ENCODE measurements at places on chromosomes 12 and 14.

GRCh38 chr14:68768316-68768715 is 24.6 kb downstream of the ZFP36L1 start:
- no peak for ATAC-seq

GRCh38 chr14:61262082-61262481 is 19.1 kb downstream of the TMEM30B start:
- peak; percentile 45 for ATAC-seq

GRCh38 chr12:98758331-98758730 is 113.2 kb downstream of the APAF1 start:
- 0 out of 3 replicates have a peak, but pooled peaks have one; percentile 20 for ATAC-seq

DNA sequence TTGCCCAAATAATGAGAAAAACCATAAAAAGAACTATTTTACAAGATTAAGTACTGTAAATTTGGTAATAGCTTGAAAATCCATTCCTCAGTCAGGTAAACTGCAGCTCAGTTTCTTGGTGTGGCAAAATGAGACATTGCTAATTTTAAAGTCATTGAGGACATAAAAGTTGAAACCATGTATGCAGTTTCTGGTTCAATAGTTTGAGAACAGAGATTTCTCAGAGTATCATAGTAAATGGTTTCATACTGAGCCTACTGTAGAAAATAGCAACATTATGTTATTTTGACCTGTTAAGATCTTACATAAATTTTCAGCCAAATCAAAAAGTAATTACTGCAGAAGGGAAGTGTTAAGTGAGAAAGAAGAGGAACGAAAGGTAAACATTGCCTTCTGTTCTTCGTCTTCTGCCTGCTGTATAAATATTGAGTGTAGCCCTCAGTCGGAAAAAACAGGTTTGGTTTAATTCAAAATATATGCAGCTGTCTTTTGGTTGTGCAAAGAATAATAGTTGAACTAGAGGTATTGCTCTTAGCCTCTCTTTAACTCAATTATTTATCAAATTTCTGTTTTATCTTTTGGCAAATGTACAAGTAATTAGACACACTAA is 119.6 kb downstream of the SYNE2 start:
- ATAC-seq: no peak

DNA sequence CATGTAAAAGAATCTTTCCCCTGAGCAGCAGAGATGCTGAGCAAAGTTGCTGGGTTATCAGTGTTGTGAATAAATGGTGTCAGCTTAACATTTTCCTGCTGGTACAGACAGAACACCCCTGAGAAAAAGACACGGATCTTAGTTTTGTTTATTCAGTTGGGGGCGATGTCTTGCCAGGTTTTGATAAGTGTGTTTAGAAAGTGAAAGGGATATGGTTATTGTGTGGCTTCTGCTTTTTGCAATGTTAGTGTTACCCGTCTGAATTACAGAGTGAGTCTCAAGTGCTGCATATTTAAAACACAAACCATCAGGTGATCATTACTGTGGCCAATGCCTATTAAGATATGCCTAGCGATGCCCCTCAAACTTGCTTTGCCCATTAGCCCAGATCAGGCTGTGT is 864.6 kb upstream of the SEL1L start:
- no peak for ATAC-seq

GRCh38 chr12:30847259-30847658 is 79.3 kb upstream of the TSPAN11 start:
- ATAC-seq: peak; percentile 62

- peak; percentile 41 for ATAC-seq
Measured at GRCh38 chr14:66496188-66496807, 10.1 kb downstream of the CCDC196 start.

DNA sequence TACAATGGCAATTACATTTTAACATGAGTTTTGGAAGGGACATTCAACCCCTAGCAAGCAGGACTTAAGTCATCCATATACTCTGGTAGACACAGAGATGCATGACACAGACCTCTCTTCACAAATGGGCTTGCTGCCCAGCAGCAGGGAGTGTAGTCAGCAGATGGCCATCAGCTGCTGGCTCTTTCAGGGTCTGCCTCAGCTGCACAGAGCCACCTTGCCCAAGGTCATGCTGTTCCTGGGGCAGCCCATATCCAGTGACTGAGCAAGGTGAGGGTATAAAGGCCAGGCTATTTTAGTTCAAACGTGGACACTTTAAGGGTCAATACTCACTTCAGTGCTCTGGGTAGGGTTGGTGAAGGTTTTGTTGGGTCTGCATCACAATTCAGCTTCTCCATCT is 58.3 kb upstream of the JDP2 start:
- no peak for ATAC-seq

GRCh38 chr14:44873536-44873935 is 88.2 kb downstream of the KLHL28 start:
- no peak for ATAC-seq

DNA sequence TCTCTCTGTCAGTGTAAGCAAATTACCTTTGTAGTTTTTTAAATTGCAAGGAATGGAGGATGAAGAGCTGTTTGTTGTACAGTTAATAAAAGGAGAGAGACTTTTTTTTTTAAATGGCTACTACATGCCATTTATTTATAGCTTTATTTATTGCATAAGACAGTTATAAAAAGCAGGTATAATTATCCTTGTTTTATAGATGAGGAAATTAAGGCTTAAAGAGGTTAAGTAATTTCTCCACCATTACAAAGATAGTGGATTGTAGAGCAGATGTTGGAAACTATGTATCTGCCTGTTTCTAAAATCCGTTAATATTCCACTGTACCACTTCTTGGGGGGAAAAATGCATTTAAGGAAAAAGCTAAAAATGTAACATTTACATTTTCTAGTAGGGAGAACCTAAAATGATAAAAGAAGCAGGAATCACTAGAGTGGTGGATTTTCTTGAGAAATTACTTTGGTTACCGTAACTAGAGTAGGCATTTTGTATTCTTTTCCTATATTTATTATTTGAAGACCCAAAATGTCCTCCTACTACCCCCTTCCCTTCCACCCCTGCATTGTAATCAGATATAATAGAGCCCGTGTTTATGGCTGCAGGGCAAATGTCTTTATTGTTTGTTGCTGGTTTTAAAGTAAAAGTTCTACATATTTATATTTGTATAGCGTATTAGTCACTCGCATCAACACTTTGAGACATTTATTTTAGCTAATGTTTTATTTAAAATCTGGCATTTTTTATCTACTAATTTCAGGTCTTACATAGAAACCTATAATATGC is 2.3 kb downstream of the SNAPC1 start:
- ATAC-seq: no peak

- ATAC-seq: no peak
Measured at GRCh38 chr12:3928538-3929184, 55.5 kb upstream of the PARP11 start.

- ATAC-seq: no peak
Measured at GRCh38 chr12:4044736-4045730, 171.8 kb upstream of the PARP11 start.

All from SK-N-SH treated with all-trans-retinoic acid at 6 μM for 48 hours (cell line).